ENCODE measurements at places on chromosomes 16 and 17.

- no peak for DNase-seq
These were observed 1.2 kb upstream of the COX6A2 start for GRCh38 chr16:31429314-31429713.

DNA sequence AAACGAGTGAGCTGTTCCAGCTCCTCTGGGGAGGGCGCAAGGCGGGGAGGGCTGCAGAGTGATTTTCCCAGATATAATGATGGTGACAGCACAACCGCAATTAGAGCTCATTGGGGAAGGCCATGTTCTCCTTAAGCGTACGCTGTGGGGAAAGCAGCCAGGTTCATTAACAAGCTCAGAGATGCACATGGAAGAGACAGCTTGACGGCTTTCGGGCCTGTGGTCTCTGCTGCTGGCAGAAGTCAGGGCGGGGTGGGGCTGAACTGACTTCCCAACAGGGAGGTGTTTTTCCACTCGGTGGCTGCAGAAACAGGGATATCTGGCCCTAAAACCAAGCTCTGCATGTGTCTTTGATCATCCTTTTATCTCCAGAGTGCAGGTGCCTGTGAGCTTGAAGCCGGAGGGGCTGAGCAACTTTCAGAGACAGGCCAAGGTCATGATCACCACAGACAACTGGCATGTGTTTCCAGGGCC lies 24.0 kb upstream of the CACNG1 start:
- DNase-seq, result no peak

- DNase-seq, result no peak
These were observed 20.5 kb downstream of the MNT start for GRCh38 chr17:2380226-2380922.

DNA sequence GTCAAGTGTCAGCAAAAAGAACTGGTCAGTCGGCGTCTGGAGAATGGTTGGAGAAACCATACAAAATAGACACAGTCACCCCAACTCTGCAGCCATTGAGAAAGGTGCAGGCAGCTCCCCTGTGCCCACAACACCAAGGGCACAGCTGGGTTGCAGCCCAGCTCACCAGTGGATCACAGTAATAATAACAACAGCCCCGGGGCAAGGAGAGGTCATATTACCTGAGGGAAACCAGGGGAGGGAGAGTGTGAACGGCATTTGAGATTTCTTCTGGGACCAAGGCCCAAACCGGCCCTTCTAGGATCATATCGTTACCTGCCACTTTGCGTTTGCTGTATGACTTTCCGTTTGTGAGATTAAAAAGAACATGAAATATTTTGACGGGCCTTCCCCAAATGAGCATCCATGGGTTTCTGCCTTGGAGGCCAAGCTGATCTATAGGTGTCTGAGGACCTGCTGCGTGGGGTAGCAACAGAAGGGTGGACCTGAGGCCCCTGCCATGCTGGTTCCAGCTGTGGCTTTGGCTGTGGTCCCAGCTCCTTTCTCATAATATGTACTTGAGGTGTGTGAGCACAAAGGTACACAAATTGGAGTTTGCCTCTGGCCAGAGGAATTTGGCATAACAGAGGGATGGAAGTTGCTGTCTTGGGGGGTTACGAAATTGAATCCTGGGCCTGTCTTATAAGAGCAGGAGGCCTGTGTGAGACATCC lies 154.6 kb downstream of the CMIP start:
- DNase-seq, result no peak

DNA sequence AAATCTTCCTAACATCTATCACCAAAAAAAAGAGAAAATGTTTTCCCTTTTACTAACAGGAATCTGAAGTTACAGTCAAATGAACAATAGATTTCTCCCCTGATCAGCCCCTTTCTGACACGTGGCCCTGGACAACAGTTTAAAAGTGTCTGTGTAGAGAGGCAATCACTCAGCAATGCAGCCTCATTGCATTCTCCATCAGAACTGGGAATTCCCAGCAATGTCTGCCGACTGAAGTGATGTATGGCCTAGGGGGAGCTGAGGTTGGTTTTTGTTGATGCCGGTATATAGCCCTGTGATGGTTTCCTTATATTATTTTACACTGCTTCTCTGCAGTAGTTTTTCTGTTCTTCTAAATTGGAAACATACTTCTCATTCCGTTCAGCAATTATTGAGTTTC lies 904.3 kb upstream of the CDH8 start:
- no peak for DNase-seq

DNA sequence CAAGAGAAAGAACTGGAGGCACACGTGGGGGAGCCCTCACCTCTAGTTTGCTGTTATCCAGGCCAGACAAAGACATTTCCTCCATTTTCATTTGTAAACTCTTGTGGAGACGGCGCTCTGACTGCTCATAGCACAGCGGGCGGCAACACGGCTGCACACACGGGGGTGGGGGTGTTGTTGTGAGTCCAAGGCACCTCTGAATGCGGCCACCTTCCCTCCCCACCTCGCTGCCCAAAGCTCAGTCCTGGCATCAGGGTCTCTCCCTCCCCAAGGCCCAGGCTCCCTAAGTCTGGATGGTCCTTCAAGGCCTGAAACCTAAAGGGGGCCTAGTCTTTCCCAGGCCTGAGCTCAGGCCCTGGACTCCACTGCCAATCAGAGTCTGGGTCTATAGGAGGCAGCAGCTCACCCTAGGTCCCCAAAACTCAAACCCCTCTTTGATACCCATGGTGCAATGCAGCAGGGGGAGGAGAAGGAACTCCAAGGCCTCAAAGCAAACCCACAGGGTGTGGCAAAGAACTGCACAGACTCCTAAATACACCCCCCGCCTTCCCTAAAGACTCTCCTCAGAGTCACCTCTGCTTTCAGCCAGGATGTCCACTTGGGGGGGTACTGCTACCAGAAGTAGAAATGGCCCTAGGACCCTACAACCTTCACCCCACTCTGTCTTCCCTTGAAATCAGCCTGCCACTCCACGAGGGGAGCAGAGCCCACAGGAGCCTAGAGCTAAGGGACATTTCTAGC lies 1.5 kb downstream of the ATXN7L3 start:
- DNase-seq, result peak; percentile 56

DNA sequence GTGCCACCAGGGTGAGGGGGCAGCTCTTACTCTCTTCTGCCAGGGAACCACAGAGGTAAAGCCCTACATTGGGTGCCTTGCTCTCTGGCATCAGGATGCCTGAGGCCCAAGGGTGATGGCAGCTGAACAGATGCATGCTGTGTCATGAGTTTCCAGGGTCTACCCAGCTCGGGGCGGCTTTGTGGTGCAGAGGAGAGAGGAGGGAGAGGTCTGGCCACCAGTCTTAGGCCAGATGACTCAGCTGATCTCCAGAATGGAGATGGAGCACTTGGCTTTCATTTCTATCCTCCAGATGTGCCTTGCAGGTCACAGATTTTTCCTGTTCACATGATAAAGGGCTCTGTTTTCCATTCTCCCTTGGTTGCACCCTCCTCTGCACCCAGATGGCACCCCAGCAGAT lies 23.6 kb upstream of the USP22 start:
- no peak for DNase-seq

- no peak for DNase-seq
These were observed 29.6 kb downstream of the NTN1 start for GRCh38 chr17:9050801-9051401.

GRCh38 chr17:797236-797840 lies 15.2 kb downstream of the MRM3 start:
- DNase-seq, result no peak

- DNase-seq, result no peak
These were observed 51.3 kb downstream of the SCNN1B start for GRCh38 chr16:23353440-23353839.

GRCh38 chr16:67278773-67279295 lies 498 bp upstream of the PLEKHG4 start:
- peak; percentile 75 for DNase-seq

- DNase-seq, result no peak
These were observed 1.8 kb downstream of the SOCS1 start for GRCh38 chr16:11253995-11254912.

DNA sequence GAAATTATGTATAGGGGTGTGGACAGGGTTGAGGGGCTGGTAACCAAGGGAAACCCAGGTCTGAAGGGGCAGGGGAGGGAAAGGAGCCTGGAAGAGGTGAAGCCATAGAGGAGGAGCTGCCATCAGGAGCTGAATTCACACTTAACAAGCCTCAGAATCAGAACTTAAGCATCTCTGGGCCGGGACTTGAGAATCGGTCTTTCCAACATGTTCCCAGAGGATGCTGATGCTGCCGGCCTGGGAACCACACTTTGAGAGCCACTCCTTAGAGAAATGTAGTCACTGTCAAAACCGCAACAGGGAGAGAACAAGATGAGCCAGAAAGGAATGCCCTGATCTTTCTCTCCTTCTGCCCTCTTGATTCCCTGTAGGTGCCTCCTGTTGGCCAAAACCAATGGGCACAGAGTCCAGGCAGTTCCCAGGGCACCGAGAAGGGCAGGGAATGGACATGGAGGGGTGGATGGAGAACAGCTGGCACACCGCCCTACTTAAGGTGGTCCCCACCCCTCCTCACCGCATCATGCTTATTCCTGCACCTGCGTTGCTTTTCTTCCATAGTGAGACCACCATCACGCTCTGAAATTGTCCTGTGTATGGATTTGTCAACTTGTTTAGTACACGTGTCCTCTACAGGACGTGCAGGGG lies 88.5 kb downstream of the GSG1L start:
- DNase-seq, result no peak

GRCh38 chr17:2797637-2798036 lies 1.4 kb downstream of the RAP1GAP2 start:
- no peak for DNase-seq

DNA sequence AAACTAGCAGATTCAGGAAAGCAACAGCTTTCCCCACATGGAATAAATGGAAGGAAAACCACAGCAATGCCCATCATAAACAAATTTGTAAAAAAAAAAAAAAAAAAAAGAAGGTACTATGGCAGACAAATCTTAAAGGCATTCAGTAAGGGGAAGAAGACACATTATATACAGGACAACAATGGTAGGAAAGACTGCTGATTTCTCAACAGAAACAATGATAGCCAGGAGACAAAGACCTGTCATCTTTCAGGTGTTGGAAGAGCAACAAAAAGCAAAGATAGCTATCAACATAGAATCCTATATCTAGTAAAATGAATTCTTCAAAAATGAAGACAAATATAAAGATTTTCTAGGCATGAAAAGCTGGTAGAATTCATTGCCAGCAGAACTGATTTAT lies 65.9 kb downstream of the KCNJ2 start:
- DNase-seq, result no peak

DNA sequence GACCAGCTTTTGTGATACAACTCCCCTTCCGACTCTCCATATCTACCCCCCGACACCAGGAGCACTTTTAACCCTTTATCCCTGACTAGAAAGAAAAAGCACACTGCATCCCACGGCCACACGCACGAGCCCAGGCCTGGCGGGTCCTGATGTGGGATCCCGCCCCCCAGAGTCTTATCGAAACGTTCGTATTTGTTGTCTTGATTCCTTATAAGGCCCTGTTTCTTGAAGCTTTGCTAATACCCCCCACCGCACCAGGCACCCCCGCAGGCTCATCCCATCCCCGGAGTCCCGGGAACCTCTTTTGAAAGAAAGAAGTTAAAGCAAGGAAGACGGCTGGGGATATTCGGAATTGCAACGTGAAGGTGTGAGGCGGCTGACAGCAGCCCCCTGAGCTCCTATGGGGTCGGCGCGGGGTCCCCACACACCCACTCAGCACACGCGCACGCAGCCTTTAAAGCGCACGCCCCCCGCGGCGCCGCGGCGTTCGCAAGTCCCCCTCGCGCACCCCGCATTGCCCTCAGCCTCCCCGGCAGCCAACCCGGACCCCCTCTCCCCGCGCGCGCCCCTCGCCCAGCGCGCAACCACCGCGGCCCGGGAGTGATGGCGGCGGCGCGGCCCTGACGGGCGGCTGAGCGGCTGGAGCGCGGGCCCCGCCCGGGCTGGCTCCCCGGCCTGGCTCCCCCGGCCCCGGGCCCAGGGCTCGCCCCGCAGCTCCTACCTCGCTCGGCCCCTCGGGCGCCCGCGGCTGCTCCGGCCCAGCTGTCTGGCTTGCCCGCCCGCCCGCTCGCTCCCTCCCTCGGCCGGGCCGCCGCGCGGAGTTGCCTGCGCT lies 448 bp downstream of the STAT5B start:
- DNase-seq, result no peak

DNA sequence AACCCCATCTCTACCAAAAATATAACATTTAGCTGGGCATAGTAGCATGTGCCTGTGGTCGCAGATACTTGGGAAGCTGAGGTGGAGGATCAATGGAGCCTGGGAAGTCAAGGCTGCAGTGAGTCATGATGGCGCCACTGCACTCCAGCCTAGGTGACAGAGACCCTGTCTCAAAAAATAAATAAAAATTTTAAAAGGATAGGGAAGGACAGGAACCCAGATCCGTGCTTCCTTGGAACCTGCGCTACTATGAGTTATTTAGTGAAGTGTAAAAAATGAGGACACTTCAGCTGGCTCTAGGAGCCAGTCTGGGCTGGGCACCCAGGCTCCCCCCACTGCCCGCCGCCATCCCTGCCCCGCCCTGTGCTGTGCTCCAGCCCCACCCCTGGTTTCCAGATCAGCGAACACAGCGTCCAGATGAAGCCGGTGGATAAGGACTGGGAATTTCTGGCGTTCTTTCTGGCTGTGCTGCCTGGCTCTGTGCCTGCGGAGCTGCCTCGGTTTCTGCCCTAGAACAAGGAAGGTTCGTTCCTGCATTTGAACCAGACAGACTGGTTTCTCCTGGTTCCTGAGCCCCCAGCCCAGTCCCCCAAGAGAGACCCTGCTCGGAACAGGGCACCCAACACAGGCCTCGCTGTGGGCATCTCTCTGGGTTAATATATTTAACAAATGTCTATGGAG lies 18.5 kb downstream of the PLLP start:
- no peak for DNase-seq

GRCh38 chr17:39132192-39132610 lies 19.2 kb downstream of the PLXDC1 start:
- DNase-seq, result no peak

DNA sequence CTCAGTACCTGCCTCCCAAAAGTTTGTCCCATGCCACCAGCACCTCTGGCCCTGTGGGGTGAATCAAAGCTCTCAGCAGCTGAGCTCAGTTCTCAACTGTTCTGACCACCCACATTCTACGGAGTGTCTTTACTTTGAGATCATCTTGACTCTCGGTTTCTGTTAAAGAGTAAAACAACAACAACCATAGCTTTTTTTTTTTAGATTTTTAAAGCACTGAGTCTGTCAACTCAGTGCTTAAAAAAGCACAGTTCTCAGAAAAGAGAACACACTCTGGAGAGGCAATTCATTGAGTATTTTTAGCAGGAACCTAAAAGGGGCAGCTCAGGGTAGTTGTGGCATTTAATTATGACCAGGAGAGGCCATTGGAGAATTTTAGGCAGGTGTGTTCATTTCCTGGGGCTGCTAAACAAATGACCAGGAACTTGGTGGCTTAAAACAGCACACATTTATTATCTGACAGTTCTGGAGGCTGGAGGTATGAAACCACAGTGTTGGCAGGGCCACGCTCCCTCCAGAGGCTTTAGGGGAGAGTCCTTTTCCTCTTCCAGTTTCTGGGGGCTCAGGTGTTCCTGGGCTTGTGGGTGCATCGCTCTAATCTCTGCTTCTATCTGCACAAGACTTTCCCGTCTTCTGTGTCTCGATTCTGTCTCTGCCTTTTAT lies 6.7 kb upstream of the WFIKKN2 start:
- DNase-seq, result no peak

- DNase-seq, result no peak
These were observed 8.9 kb downstream of the SPG7 start for GRCh38 chr16:89517128-89517527.

GRCh38 chr17:78962345-78962983 lies 17.3 kb downstream of the LGALS3BP start:
- DNase-seq, result no peak

Data from stimulated activated naive CD8-positive, alpha-beta T cell treated with anti-CD3 and anti-CD28 coated beads, Interleukin-15, amount 100 ng/mL, for 72 hours (primary cell).